ENCODE measurements at places on chromosomes 13 and 19.

DNA sequence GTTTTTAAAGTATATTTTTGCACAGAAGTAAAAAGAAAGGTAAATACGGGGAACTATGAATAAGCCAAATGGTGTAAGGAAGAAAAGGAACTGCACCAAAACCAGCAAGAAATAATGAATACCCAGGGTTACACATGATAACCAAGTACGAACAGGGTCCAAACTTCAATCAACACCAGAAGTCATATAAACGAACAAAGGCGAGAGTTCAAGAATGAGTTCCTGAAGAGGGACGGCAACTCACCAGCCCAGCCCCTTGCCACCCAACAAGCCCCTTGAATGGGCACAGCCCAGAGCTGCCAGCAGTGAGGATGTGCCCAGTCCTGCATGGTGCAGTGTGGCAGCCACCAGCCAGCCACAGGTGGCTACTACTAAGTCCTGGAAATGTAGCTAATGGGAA, 132.1 kb downstream of the RNF17 start:
- no peak for DNase-seq

GRCh38 chr13:112837371-112838037, 131.5 kb upstream of the MCF2L start:
- no peak for DNase-seq

DNA sequence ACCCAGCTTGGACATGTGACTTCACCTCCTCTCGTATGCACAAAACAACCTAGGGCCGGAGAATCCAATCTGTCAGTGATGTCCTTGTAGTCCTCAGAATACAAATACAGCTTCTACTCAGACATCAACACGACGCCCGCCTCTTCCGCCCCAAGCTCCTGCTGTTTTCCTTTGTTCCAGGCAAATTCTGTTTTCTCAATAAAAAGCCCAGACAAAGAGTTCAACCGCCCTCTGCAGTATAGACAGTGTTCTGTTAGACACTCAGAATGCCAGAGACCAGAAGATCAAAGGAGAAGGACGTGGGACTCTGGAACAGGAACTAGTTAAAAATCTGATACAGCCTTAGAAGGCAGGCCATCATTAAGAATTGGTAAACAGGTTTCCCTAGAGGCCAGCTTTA, 42.0 kb upstream of the GGACT start:
- no peak for DNase-seq

DNA sequence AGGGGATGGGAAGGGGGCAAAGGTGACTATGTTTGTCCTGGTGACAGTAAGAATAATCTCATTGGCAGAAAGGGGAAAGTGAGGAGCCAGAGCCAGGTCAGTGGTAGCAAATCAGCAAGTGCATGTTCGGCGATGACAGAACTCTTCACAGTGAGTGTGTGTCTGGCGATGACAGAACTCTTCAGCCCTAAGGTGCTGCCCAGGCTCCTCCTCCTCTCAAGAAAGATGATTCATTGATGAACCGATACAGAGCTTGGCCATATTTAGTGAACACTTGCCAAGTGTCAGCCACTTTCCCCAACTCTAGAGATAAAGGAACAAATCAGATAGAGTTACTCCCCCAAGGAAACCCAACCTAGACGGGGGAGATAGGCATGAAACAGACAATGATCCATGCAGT, 199.3 kb upstream of the UBL3 start:
- peak; percentile 18 for DNase-seq

DNA sequence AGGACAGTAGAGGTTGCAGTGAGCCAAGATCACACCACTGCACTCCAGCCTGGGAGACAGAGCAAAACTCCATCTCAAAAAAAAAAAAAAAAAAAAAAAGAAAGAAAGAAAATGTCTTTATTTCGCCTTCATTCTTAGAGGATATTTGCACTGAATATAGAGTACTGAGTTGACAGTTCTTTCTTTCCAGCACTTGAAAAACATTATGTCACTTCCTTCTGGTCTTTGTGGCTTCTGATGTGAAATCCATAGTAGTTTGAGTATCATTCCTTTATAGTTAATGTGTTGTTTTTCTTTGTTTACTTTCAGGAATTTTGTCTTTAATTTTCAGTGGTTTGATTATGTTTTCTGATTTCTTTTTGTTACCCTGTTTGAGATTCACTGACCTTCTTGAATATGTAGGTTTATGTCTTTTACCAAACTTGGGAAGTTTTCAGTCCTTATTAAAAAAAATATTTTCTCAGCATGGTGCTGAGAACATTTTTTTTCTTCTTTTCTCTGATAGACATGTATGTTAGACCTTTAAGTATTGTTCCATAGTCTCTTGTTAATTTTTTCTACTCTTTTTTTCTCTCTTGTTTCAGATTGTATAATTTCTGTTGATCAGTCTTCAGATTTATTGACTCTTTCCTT, 50.1 kb downstream of the PCCA start:
- DNase-seq: no peak

- no peak for DNase-seq
These were observed 62.3 kb downstream of the KCTD15 start for GRCh38 chr19:33859016-33859415.

DNA sequence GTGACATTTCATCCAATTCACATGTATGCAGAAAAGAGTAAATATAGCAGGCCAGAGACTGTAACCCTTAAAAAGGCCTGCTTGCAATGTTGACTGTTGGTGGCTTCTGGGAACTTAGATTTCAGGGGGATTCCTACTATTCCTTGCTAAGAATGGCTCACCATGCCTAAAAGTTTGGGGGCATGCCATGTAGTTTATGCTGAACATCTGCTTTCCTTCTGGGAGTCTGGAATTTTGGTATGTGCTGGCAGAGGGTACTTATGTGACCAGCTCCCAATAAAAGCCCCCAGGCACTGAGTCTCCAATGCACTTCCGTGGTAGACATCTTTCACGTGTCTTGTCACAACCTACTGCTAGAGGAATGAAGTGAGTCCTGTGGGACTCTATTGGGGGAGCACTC, 88.4 kb upstream of the PCDH8 start:
- DNase-seq: no peak

DNA sequence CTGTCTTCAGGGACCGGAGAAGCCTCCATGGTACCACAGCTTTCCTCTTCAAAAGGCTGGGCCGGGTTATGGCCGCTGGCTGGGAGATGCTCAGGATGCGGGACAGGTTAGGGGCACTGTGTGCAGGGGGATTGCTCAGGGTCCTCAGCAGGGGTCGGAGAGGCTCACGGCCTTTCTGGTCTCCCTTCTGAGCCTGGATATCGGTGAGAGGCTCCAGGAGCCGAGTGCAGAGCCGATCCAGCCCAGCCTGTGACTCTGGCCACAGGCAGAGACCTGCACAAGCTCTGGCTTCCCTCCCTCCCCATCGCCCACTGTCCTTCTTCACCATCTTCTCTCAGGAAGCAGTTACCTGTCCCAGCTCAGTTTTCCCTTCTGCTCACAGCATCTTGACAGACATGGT, 306.0 kb downstream of the ZNF536 start:
- DNase-seq: no peak

GRCh38 chr19:2578391-2578890, 102.5 kb downstream of the GADD45B start:
- no peak for DNase-seq

DNA sequence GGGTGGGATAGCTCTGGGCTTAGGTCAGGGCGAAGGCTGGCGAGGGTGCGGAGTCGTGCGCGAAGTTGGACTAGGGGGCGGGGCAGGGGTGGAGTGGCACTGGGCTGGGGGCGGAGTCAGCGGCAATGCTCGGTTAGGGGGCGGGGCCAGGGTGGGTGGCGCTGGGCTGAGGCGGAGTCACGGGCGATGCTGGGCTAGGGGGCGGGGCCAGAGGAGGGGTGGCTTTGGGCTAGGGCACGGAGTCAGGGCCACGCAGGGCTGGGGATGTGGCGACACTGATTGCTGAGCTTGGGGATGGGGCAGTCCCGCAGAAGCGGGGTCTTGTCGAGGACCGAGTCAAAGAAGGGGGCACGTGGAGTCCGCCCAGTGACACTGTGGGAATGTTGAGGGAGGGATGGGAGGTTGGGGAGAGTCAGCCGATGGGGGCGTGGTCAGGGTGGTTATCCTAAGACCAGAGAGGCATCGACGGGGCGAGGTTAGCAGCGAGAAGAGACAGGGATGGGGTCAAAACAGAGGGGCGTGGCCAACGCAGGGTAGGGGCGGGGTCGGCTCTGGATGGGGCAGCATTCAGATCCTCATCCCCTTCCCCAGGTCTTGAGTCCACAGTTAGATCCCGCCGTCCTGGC, 8.7 kb downstream of the HOMER3 start:
- DNase-seq: peak; percentile 50

- DNase-seq: no peak
These were observed 28.0 kb downstream of the FRY start for GRCh38 chr13:32059511-32059984.

DNA sequence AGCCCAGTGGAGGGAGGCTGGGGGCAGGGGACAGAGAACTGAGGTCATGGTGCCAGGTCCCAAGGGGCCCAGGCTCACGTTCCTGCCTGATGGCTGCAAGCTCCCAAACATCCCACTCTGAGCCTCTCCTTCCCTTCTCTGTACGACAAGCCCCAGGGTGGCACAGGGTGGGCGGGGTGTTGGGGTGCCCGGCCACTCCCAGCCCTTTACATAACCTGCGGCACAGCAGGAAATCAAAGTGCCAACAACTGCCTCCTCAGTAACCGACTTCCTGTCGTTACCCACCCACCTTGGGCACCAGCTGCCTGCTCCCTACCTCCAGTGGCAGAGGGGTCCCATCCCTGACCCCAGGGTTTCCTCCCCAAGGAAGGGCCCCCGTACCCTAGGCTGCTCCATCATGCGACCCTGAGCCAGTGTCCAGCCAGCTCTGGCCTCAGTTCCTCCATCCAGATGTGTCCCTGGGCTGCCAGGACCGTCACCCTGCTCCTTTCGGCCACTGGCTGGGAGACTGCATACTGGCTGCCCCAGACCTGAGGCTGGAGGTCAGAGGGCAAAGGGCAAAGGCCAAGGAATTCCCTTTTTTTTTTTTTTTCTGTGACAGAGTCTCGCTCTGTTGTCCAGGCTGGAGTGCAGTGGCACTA, 27.7 kb upstream of the NFIC start:
- DNase-seq: peak; percentile 65

DNA sequence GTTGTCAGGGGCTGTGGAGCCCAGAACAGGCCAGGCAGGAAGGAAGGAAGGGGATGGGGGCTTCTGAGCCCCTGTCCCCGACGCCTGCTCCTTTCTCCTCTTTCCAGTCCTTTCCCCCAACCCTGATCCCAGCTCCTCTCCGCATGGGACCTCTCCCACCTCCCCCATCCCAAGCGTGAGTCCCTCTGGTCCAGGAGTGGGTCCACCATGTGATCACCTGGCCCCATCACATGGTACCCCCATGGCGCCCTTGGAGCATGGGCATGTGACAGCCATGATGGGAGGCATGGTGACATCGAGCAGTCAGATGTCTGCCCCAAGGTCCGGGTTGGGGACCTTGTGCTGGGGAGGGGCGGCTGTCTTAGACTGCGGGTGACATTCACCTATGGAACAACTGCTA, 9.2 kb downstream of the RYR1 start:
- no peak for DNase-seq

DNA sequence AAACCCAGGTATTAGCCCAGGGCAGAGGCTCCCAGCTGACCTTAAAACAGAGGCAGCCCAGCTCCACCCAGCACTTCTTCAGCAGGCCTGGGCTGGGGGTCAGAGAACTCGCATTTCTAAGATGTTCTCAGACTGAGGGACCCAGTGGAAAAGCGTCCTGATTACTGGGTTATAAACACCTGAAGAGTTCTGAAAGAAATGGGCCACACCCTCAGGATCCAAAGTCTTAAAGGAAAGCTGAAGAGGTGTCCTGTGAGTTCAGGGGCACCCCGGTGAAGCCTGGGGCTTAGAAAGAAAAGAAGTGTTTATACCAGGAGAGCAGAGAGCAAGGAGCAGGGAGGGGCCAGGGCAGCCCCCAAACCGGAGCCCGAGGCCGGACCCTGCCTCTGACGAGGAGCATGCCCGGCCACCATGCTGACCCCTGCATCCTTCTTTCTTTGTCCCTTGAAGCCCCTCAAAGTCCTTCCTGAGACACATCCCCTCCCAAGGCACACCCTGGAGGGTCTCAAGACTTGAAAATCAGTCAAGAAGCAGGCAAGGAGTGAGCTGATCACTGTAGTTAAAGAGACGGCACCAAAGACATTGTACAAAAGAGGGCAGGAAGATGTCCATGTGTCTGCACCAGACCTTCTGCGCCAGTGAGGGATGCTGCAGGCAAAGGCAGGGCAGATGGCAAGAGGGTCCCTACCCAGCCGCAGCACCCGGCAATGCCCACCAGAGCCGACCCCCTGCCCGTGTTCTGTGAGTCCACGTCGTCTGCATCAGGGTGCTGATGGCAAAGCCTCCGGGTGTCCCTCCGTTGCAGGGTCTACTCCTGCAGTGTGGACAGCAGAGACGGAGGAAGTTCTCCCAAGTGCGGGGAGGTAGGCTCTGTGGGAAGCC, 10.6 kb upstream of the RAB20 start:
- DNase-seq: no peak

GRCh38 chr19:41709951-41710645, 1.7 kb downstream of the CEACAM5 start:
- no peak for DNase-seq

GRCh38 chr13:99717959-99718674, 216.8 kb downstream of the TM9SF2 start:
- no peak for DNase-seq

- DNase-seq: no peak
These were observed 19.8 kb upstream of the CEACAM4 start for GRCh38 chr19:41646589-41647204.

DNA sequence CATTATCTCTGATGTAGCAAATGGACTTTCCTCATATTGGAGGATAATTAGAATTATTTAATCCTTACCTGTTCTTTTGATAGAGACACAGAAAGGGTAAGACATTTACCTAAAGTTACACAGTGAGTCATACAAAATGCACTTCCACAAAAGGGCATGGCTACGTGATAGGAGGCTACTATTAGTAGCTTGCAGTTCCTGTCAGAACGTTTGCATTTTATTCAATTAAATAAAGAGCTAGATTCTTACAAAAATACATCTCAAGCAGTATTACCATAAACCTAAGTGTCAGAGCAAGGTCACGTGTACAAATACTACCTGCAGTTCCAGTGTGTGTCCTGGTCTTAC, 120.6 kb downstream of the ESD start:
- no peak for DNase-seq

DNA sequence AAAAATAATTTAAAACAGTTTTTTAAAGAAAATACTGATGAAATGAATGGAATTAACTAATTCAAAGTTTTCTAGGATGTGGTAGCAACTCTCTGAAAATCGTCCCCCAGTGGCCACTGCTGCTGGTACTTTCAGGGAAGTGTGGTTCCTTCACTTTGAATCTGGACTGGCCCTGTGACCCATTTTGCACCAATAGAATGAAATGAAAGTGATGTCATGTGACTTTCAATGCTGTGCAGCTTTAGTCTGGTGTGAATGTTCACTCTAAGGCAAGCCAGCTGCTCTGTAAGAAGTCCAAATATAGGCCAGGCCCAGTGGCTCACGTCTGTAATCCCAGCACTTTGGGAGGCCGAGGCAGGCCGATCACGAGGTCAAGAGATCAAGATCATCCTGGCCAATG, 26.4 kb upstream of the HNRNPA1L2 start:
- peak; percentile 10 for DNase-seq

DNA sequence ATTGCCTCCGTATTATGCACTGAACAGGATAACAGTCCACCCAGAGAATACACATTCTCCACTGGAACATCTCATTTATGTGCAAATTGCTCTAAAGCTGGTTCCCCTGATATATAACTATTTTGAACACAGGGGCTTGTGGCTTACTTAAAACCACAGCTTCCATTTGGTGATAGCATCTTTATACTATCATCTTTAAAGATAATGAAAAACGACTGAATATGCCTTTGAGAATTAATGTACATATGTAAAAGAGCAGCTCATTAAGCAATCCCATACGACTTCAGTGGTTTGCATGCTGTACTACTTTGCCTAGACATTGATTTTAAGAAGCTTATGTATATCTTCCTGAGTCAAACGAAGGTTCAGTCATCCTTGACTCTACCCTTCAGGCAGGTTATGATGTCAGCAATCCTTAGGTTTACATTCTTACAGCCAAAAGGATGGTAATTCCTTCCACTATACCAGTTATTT, 40.8 kb downstream of the BRD4 start:
- DNase-seq: no peak
